Progenitor cell of endocrine pancreas (in vitro differentiated cells): ENCODE measurements at places on chromosomes 16 and 17. TPM values are rescaled to one million over a fixed set of nuclear protein-coding genes. Genes with fewer than 3 reads are reported as not detected.
A peak's percentile ranks its signal among the peaks of the same experiment; 100 is the strongest.

DNA sequence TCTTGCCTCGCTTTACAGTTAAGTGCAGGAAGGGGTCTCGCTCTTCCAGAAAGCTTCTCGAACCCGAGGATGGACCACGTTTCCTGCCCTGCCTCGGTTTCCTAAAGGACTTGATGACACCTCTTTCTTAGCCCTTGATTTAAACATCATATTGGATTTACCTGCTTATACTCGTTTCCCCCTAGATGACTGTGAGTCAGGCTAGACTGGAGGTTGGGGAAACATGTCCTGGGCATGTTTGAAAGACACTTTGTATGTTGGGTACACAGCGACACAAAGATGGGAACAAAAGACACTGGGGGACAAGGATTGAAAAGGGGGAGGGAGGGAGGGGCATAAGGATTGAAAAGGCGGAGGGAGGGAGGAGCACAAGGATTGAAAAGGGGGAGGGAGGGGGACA is 30.0 kb downstream of the SDK2 start:
- no peaks in the 10 kb centered on the region for H3K27me3 ChIP-seq
- peaks cover under 1% of the 10 kb centered on the region for H3K36me3 ChIP-seq
- DNase-seq: no peak
- H3K4me3 ChIP-seq: no peak overlapping the region

DNA sequence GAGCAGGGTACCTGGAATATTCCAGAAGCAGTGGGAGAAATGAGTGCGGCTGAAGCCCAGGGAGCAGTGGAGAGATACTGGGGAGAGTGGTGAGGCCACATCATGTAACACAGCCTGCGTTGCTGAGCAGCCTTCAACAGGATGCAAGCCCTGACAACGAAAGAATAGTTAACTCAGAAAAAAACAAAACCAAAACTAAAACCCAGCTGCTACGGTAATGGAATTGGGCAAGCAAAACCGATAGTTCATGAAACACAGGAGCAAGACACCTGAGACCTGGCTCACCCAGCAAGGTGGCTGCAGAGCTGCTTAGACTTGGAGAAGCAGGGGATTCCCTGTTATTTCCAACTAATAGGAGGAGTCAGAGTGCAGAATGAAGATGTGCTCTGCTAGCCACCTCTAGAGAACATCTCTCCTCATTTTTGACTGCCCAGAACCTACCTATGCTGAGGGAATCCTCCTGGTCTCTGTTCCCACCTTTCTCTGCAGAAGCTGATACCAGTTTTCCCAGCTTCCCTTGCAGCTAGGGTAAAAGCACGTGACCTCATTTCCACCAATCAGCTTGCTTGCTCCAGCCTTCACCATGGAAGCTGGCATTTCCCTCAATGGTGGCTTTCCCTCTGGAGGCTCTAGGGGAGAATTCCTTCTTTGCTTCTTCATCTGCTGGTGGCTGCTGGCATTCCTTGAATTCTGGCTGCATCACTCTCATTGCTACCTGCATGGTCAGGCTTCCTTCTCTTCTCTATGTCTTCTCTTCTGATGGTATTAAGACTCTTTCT is 59.4 kb upstream of the XYLT1 start:
- H3K27me3 ChIP-seq: peaks cover 10% of the 10 kb centered on the region
- no peaks in the 10 kb centered on the region for H3K4me1 ChIP-seq
- H3K4me3 ChIP-seq: no peak overlapping the region
- DNase-seq: no peak

DNA sequence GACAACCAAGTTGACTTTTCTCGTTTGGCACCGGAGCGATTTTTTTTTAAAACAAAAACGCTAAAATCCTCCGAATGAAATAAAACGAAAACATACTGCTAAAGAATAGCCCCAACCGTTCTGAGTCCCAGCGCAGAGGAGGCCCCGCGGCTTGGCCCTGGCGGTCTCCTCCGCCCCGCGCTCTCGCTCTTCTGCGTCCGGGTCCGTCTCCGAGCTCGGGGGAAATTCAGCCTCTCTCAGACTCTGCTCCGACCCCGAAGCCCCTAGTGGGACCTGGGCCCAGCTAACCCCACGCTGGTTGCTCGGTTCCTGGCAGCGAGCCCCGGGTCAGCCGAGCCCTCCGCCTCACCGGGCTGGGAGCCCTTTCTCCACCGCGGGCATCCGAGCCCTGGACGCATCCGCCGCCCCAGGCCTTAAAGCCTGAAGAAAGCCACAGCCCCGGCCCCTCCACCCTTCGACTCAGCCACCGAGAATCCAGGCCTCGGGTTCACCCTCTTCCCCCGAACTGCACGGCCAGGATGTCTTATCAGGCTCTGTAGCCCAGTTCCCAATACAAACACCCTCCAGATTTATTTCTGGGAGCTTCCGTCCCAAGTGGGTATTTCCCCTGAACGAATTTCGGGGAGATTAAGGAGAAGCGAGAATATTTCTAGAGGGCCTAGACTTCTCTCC is 1.2 kb downstream of the TBX2 start:
- no peak overlapping the region for H3K27ac ChIP-seq
- H3K4me3 ChIP-seq: peak overlapping the region; percentile 49
- no peaks in the 10 kb centered on the region for H3K36me3 ChIP-seq
- no peak for DNase-seq

- no peak for DNase-seq
- H3K4me3 ChIP-seq: no peak overlapping the region
- H3K4me1 ChIP-seq: no peaks in the 10 kb centered on the region
These were observed 403.8 kb downstream of the SHISA9 start for GRCh38 chr16:13305019-13305755.

DNA sequence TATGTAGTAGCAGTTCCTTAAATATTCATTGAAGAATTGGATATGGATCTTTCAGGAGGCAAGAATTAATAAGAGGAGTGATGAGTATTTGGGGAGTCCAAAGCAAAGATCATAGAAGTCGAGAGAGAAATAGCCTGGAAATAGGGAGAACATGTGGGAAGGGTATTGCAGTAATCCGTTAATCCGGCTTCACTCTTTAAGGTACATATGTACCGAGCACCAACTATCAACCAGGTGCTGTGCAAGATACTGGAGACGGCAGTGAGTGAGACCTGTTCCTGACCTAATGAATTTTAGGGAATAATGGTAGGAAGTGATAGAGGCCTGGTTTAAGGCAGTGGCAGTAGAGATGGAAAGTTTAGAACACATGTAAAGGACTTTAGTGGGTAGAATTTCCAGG is 1.1 kb downstream of the ELP5 start:
- peak overlapping the region; percentile 97 for H3K4me3 ChIP-seq
- H3K27ac ChIP-seq: peak overlapping the region; percentile 100
- H3K36me3 ChIP-seq: peaks cover 9% of the 10 kb centered on the region
- no peak for DNase-seq
- H3K27me3 ChIP-seq: no peaks in the 10 kb centered on the region

The PCYT2 gene
- 93.2 and 95.2 TPM in 2 replicates for total RNA-seq

The VEZF1 gene
- total RNA-seq: 103 and 110 TPM in 2 replicates
